ENCODE measurements at places on chromosomes 5 and 9.

GRCh38 chr5:135108992-135109391 is 75.0 kb upstream of the PITX1 start:
- DNase-seq: no peak

DNA sequence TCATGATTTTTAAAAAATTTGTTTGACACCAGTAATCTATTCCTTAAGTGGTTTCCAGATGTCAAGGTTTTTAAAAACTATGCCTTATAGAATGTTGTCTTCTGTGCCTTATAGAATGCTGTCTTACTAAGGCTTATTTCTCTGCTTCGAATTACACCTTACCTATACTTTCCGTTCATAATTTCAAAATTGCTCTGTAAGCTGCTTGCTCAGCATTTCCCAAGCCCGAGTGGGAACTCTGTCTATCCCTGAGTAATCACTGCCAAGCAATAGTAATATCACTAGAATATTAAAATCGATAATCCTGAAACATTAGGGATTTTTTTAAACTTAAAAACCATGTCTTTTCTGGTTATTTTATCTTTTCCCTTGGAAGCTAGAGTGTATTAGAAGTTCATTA is 376.3 kb downstream of the PIK3R1 start:
- DNase-seq: no peak

DNA sequence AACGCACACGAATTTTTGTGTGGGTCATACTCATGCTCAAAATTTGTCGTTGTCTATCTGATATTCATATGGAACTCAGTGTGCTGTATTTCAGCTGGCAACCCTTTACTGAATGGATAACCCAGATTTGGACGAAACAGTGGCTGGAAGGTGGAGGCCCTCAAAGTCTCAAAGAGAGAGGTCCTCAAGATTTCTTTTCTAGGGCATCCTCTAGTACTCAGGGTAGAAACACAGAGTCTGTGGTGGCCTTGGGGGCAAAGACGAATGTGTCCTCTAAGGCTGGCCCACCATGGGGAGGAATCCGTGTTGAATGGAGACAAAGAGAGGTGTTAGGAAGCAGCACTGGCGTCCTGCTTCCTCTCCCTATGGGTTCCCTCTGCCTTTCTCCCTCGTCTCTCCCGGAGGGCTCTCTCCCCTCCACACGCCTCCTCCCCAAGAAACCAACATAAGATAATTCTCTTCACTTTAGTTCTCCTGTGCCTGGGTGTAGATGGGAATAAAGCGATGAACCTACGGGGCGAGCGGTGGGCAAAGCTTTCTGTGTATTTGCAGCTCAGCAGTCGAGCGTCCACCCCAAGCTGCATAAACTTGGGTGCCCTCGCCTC is 333.7 kb downstream of the CWC27 start:
- DNase-seq: no peak

- no peak for DNase-seq
These were observed 87.9 kb downstream of the PRDM6 start for GRCh38 chr5:123176938-123177275.

DNA sequence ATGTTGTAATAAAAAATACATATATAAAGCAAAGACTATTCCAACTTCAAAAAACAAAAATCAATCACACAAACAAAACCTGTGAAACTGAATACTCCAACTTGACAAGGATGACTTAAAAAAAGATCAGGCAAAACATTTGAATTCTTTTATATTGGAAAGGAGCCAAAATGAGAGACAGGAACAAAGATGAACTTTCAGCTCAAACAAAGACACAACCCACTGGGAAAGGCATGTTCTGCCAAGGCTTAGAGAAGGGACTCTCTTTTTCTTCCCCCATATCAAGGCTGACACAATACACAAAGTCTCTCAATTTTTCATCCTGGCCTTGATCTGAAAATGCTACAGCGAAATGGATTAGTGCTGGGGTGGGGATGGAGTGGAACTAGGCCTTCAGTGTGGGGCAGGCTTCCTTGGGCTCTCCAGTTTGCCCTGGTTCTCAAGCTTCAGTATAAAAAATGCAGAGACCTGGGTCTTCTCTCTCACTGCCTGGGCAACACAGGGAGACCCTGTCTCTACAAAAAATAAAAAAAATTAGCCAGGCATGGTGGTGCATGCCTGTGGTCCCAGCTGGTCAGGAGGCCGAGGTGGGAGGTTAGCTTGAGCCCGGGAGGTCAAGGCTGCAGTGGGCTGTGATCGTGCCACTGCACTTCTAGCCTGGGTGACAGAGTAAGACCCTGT is 11.6 kb upstream of the FAM169A start:
- no peak for DNase-seq

GRCh38 chr5:154384480-154385235 is 61.1 kb upstream of the SAP30L start:
- no peak for DNase-seq

DNA sequence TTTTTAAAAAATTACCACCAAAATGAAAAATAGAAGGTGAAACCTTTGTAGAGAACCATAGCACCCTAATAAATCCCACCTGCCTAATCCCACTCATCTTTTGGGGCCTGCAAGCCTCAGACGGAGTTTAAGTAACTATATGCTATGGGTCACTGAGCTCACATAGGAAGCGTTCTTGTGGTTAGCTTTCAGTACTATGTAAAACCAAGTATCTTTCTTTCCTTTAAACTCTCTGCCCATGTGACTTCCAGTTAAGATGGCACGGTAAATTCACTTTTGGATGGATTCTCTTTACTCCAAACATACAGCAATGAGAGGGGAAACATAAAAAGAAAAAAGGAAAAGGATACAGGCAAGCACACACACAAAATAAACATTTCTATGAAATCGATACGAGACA is 50.9 kb downstream of the FANCC start:
- no peak for DNase-seq

GRCh38 chr9:15238646-15239045 is 68.4 kb downstream of the TTC39B start:
- no peak for DNase-seq

Measured in stimulated activated CD4-positive, alpha-beta T cell treated with anti-CD3 and anti-CD28 coated beads, Interleukin-1b, Interleukin-23, amount 100 ng/mL, for 24 hours (primary cell).